ENCODE measurements at places on chromosomes 7 and 10. TPM values are rescaled to one million over a fixed set of nuclear protein-coding genes. Genes with fewer than 3 reads are reported as not detected.

The GNGT1 gene
- total RNA-seq, result not detected

The GRID2IP gene
- total RNA-seq, result not detected

The TBXAS1 gene
- total RNA-seq, result 59.8 TPM

DNA sequence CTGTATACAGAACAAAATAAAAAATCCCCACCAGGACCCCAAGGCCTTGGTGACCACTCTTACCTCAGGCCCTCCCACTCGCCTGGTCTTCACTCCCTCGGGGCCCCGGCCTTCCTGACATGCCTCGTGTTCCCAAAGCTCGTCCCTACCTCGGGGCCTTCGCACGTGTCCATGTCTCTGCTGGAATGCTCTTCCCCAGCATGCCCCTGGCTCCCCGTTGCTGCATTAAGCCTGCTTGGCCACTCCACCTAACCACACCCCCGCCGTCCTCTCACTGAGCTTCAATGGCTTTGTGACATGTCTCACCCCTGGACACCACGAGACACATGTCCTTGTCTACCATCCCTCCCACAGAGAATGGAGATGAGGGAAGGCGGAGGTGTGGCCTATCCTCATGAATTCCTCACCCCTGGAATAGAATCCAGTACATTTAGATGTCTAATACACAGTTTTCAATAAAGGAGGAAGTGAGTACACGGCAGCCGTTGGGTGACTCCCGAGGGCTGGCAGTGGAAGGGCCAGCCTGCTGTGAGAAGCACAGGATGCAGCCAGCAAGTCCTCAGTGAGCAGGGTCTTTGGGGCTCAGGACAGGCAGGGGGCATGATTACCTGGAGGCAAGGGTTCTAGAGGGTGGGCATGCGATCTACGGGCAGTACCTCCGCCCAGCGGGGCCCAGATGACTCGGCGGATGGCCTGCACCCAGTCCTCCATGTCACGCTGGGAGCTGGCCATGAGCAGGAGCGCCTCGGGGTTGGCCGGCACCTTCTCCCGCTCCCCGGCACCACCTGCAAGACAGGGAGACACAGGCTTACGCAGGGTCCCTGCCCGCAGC is 125.7 kb downstream of the ARHGAP22 start:
- no peaks in the 10 kb centered on the region for H3K4me1 ChIP-seq
- no peaks in the 10 kb centered on the region for H3K36me3 ChIP-seq
- H3K27ac ChIP-seq, result no peak overlapping the region
- DNase-seq, result no peak
- no peak overlapping the region for H3K4me3 ChIP-seq

DNA sequence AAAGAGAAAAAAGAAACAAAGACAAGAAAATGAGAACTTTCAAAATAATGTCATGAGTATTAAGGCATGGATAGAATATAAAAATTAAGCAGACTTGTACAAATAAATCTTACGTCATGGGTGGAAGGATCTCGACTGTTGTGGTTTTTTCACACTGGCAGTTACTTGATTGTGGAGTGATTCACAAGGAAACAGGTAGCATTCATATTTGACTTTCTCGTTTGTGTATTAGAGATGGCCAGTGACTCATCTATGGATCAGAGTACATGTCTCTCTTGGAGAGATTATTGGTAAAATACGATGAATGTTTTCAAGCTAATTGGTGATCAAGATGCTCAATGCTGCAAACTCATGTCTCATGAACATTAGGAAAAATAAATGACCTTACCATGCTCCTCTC is 564.3 kb downstream of the GATA3 start:
- no peaks in the 10 kb centered on the region for H3K4me1 ChIP-seq
- H3K36me3 ChIP-seq, result no peaks in the 10 kb centered on the region
- no peak overlapping the region for H3K4me3 ChIP-seq
- no peak overlapping the region for H3K27ac ChIP-seq
- no peaks in the 10 kb centered on the region for H3K27me3 ChIP-seq

DNA sequence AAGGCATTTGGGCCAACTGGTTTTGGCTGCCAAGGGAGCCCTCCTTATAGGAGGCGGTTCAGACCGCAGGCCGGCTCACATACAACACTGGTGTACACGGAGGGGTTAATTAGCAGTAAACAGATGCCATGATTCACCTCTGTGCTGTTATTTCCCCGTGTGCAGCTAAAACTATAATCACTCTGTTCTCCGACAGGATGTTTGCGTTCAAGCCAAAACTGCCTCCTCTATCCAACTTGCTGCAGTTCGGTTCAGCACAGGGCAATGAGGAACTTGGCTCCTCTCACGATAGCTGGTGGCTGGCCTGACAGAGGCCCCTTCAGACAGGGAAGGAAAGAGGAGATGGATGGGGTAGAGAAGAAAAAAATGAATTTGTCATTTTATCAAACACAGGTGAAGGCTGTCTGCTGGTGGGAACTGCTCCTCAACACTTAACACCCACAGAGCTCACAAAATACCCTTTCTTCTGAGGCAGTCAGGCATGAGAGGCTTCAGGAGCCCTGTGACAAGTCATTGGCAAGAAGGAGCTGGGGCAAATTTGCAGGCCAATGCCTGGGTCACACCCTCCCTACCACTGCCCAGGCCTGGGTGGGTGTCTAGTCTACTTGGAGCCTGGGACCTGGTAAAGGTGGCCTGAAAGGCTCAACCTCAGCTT is 24.0 kb downstream of the KCNMA1 start:
- H3K4me3 ChIP-seq, result no peak overlapping the region
- H3K36me3 ChIP-seq, result no peaks in the 10 kb centered on the region
- no peak for DNase-seq
- H3K27ac ChIP-seq, result peak overlapping the region; percentile 43
- no peaks in the 10 kb centered on the region for H3K27me3 ChIP-seq

GRCh38 chr7:153887749-153888569 is 164.2 kb upstream of the DPP6 start:
- no peaks in the 10 kb centered on the region for H3K4me1 ChIP-seq
- peaks cover 37% of the 10 kb centered on the region for H3K27me3 ChIP-seq
- no peak for DNase-seq
- H3K27ac ChIP-seq, result no peak overlapping the region

GRCh38 chr10:71597821-71598498 is 121.6 kb downstream of the C10orf105 start:
- peak overlapping the region; percentile 80 for H3K27ac ChIP-seq
- no peaks in the 10 kb centered on the region for H3K36me3 ChIP-seq

- H3K27me3 ChIP-seq, result peaks cover 97% of the 10 kb centered on the region
- H3K4me3 ChIP-seq, result no peak overlapping the region
- H3K27ac ChIP-seq, result no peak overlapping the region
- peaks cover 13% of the 10 kb centered on the region for H3K4me1 ChIP-seq
These were observed 992 bp upstream of the IGF2BP3 start for GRCh38 chr7:23471106-23471859.

- DNase-seq, result no peak
- no peak overlapping the region for H3K4me3 ChIP-seq
- no peaks in the 10 kb centered on the region for H3K4me1 ChIP-seq
- no peaks in the 10 kb centered on the region for H3K36me3 ChIP-seq
- peak overlapping the region; percentile 65 for H3K27ac ChIP-seq
- H3K27me3 ChIP-seq, result no peaks in the 10 kb centered on the region
These were observed 40.7 kb upstream of the TNS3 start for GRCh38 chr7:47622586-47622945.

DNA sequence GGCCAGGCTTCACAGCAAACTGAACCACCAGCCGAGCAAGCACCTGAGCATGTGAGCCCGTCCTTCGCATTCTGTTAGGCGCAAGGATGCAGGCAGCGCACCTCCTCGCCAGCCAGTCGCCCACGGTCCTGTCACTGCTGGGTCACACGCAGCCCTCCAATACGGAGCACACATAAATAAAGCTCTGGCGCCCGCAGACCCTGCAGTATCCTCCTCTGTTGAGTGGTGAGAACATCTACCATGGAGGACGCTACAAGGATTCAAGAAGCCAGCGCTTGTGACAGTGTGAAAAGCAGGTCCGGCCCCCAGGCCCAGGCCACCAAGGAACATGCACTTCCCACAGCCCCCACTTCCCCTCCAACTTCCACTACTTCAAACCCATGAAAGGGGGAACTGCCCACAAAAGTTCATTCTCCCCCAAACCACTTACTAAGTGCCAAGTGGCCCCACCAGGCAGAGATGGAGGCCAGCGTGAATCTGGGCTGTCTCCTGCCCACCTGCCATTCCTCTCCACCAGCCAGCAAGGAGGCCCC is 34.8 kb downstream of the VOPP1 start:
- no peak for DNase-seq
- H3K36me3 ChIP-seq, result no peaks in the 10 kb centered on the region
- no peak overlapping the region for H3K4me3 ChIP-seq
- H3K27ac ChIP-seq, result no peak overlapping the region

DNA sequence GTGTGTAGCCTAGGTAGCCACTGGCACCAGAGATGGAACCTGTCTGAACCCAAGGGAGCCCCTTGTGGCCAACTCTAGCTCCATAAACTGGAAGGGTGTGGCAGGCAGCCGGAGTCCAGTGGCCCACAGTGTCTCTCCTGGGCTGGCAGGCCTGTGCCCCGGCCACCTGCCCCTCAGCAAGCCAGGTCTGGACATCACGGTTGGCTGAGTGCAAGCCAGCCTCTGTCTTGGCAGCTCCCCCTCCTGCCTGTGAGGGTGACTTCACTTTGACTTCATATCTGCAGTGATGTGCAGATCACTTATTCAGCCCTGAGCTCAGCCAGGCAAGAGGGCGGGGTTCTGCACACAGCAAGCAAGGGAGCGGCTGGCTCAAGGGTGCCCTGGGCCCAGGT is 1.3 kb upstream of the RET start:
- H3K4me3 ChIP-seq, result no peak overlapping the region
- H3K36me3 ChIP-seq, result no peaks in the 10 kb centered on the region
- no peak overlapping the region for H3K27ac ChIP-seq
- DNase-seq, result no peak
- peaks cover 4% of the 10 kb centered on the region for H3K4me1 ChIP-seq
- peaks cover 69% of the 10 kb centered on the region for H3K27me3 ChIP-seq
